ENCODE measurements at places on chromosomes 1 and 21.

- no peak for DNase-seq
Observed at GRCh38 chr1:59553371-59553770, 256.5 kb downstream of the FGGY start.

GRCh38 chr21:16537501-16537900, 807.7 kb downstream of the USP25 start:
- DNase-seq = no peak

DNA sequence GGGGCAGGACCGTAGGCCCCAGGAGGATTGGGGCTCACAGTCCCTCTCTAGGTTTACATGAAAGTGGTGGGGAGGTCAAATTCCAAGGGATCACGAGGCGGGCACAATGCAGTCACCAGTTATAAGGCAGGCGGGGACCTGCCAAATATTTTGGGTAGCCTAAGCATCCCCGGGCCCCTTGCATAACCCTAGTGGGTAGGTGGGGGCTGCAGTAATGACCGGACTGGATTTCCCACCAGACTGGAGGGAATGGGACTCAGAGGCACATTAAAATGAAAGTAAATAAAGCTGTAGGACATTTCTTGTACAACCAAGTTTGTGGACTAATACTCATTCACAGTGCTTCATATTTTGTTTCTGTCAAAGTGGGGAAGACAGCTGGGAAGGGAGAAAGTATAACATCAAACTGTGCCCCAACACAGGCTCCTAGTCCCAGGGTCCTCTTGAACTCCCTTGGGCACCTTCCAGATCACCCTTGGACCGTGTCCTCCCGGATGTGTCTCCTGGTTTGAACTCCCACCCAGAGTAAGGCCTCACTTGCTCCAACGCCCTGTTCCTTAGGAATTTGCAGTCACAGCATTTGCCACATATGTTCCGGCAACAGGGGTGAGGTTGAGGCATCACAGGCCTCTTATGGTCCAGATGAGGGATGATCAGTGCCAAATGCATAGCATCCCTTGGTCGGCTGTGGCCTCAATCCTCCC, 28.4 kb upstream of the KIAA0040 start:
- no peak for DNase-seq

GRCh38 chr1:185059950-185060571, 14.7 kb downstream of the RNF2 start:
- DNase-seq = no peak

DNA sequence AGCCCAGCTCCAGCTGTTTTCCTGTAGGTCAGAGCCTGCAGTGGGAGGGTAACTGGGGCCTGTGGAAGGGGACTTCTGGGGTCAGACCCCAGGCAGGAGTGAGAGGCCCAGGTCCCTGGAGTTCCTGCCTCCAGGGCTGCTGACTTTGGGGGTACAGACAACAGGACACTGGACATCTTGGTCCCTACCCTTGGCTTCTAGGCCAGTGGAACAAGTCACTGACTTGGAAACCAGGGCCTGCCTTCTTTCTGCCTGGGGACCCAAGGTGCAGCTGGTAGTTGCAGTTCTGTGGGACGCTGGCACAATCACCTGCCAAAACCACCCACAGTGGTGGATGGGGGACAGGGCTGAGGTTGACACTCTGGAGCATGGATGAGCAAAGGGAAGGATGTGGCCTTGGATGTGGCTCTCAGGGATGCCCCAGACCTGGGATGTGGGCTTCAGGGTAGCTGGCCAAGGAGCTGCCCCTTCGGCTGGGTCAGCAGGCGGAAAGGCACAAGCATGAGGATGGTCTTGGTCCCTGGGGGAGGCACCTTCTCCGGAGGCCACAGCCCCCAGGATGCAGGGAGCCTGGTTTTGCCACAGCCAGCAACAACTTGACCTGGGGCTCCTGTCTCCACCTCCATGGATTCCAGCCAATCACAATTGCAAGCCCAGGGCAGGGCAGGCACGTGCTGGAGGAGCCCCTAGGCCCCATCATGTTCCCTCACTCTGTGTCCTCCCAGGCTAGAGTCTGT, 5.8 kb downstream of the JMJD4 start:
- DNase-seq = no peak

- no peak for DNase-seq
Observed at GRCh38 chr21:45868086-45868485, 113.5 kb upstream of the COL6A1 start.

- DNase-seq = no peak
Observed at GRCh38 chr1:2533365-2533764, 3.3 kb upstream of the HES5 start.

DNA sequence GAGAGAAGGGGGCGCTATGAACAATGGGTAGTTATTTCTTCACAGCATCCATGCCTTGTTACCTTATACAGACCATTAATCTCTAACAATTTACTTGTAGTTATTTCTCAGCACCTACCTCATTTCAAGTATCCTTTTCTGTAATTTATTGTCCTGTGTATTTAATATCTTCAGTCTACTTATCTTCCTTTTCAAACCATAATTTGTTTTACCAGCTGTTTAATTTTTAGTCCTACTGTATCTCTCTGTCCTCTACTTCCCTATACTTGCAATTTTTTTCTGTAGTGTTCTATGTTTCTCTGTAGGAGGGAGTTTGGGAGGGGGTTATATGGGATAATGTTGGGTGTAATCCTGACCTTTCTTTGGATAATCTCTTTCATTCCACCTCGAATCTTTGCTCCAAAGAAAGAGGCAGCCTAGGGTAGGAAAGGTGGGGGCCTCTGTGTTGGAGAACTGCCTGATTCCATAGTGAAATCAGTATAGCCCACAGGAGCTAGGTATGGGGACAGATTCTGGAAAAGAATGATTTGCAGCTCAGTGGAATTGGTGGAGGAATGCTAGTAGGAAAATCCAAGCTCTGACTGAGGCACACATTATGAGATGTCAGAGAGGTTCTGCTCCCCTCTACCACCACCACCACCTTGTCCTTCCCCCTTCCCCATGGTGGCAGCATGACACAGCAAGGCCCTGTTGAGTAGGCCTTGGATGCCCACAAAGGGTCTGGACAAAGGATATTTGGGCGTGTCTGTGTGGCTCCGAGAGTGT, 642 bp downstream of the MLLT11 start:
- peak; percentile 82 for DNase-seq

DNA sequence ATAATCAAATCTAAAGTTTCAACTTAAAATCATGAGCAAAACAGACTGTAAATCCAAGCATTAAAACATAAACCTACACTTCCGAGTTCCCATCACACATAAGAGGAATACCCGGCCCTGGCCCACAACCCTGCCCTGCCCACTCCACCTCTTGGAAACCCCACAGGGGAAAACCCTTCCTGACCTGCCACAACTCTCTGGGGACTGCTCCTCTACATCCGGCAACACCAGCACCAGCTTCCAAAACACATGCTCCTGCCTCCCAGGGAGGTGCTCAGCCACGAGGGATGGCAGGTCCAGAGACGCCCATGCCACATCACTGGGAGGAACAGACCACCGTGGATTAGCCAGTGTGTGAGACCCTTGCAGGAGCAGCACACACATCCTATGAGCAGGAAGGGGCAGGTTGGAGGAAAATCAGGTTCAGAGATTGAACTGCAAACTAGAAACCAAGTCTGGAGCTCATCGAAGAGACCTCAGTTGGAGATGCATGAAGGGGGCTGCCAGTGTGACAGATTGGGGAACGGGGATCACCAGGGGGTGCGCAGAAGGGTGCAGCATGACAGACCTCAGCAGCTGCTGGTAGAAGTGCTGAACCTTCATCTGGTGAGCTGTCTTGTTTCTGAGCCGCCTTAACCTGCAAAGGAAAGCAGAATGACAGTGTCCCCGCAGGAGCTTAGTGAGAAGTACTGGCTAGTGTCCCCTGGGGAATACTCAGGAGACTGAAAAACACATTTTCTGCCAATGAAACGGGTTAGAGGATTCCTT, 25.8 kb upstream of the LSS start:
- no peak for DNase-seq

GRCh38 chr21:41369920-41370839, 8.4 kb downstream of the MX2 start:
- DNase-seq = no peak

GRCh38 chr1:168035345-168035744, 98.5 kb upstream of the MPC2 start:
- DNase-seq = no peak

- DNase-seq = no peak
Observed at GRCh38 chr1:157504646-157505045, 47.7 kb downstream of the FCRL5 start.

- no peak for DNase-seq
Observed at GRCh38 chr1:202194328-202194648, 689 bp downstream of the LGR6 start.

DNA sequence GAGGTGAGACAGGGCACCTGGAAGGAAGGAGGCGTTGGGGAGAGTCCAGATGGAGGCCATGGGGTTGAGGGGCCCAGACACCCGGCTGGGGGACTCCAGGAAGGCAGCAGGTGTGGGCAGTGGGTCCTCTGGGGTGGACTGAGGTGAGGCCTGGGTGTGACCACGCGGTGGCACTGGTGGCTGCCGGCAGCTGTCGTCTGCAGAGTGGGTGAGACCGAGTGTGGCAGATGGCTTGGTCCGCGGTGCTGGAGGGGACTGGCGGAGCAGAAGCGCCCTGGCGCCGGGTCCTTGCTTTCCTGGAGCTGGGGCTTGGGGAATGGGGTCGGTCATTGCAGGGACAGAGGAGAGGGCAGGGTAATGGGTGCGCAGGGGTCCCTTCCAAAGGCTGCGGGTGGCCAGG, 12.5 kb downstream of the AGRN start:
- no peak for DNase-seq

GRCh38 chr1:233300326-233300725, 4.8 kb upstream of the PCNX2 start:
- DNase-seq = no peak

DNA sequence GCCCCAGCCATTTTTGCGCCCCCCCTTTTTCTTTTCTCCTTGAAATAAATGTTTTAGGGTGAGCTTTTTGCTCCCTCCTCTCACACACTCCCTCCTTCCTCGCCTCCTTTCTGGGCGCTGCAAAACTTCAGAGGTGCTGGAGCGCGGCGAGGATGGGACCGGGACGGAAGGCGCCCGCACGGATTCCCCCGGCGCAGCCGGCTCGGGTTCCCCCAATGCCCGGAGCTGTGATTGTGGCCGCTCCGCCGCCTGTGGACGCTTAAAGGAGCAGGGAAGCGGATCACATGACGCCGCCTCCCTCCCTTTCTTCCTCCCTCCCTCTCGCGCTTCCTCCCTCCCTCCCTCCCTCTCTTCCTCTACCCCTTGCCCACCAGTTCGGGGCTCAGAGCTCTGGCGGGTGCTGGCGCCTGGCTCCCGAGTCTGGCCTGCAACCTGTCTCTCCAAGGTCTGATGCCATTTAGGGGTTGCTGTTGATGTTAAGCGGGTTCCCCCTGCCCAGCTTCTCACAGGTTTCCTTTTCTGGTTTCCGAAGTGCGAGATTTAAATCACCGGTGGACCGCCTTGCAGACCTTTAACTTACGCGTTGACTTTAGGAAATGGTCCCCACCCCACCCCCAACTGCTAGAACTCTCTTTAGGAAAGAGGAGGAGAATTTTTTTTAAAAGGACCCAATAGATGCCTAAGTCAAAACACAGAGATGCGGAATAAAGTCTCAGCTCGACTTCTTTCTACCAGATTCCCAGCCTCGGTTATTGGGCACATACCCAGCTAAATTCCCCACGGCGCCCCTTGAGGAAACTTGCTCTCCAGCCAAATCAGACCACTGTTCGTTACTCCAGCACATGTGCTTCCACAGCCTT, at the start of gene WLS:
WLS (minus strand) TSS at position 235 of the 860 bp plus-strand sequence; CDS start at position 11, 224 bp downstream.
- peak; percentile 67 for DNase-seq

GRCh38 chr1:19054216-19054615, 97.7 kb upstream of the IFFO2 start:
- peak; percentile 28 for DNase-seq

- no peak for DNase-seq
Observed at GRCh38 chr1:225250432-225250831, 177.4 kb downstream of the LBR start.

GRCh38 chr1:46817814-46818213, 19.0 kb downstream of the CYP4B1 start:
- no peak for DNase-seq

GRCh38 chr1:87273291-87273690, 55.4 kb upstream of the LMO4 start:
- no peak for DNase-seq

DNA sequence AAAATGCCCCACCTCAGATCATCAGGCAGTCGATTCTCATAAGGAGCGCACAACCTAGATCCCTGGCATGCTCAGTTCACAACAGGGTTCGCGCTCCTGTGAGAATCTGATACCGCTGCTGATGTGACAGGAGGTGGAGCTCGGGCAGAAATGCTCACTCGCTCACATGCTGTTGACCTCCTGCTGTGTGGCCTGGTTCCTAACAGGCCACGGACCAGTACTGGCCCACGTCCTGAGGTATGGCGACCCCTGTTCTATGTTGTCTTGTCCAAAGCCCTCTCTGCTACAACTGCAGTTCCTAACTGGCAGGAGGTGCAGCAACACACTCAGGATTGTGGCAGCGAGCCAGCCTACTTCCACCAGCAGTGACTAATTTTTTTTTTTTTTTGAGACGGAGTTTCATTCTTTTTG, 70.6 kb downstream of the CLSTN1 start:
- DNase-seq = no peak

- DNase-seq = peak; percentile 6
Observed at GRCh38 chr1:224623743-224624333, 7.7 kb downstream of the CNIH3 start.

DNA sequence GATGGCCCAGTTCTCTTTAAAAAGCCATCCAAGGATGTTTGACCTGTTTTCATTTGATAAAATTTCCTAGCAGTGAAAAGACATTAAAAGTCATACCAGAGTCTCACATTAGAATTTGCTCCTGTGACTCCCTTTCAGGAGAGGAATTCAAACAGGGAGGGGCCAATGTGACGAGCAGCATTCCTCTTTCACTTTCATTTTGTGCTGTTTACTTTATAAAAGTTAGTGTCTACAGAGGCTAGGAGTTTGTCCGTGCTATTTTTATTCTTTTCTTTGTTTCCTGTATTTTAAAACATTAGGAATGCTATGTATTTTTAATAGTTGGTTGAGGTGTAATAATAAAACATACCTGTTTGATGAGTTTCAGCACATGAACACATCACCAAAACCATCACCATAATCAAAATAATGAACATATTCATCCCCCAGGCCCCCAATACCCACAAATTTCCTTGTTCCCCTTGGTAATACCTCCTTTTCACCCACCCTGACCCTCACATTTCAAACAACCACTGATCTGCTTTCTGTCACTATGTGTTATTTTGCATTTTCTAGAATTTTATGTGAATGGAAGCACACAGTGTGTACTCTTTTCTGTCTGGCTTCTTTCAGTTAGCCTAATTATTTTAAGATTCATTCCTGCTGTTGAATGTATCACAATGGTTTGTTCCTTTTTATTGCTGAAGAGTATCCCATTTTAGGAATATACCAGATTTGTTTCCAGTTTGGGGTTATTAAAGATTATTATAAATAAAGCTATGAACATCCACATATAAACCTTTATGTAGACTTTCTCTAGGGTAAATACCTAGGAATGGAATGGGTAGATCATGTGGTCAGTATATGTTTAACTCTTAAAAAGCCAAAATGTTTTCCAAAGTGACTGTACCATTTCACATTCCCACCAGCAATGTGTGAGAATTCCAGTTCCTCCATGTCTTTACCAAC, 129.5 kb downstream of the TENT5C start:
- DNase-seq = no peak

GRCh38 chr1:201145132-201145531, 9.1 kb downstream of the TMEM9 start:
- no peak for DNase-seq

GRCh38 chr1:163571950-163572349, 250.2 kb downstream of the NUF2 start:
- no peak for DNase-seq

GRCh38 chr1:9355503-9355902, 62.8 kb downstream of the SPSB1 start:
- DNase-seq = no peak

- DNase-seq = no peak
Observed at GRCh38 chr1:53372501-53372951, 44.7 kb upstream of the LRP8 start.

- no peak for DNase-seq
Observed at GRCh38 chr1:82517586-82517985, 716.9 kb downstream of the ADGRL2 start.
